ENCODE measurements at places on chromosomes 12 and 14.

DNA sequence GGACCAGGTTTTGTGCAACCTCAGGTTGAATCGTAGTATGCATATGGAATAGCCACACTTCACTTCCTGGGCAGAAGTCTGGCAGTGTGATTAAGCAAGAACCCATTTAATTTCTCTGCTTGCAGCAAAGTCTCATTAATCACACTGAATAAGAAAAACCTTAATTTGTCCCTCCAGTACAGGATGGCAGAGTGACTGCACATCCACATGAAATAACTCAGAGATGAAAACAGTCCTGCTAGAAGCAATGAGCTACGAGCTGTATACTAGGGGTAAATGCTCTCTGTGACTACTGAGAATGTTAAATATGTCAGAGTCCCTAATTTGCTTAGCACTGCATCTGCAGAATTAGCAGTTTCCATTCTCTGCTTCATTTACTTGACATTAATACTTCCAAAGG lies 88.9 kb downstream of the ACSS3 start:
- no peak for DNase-seq

DNA sequence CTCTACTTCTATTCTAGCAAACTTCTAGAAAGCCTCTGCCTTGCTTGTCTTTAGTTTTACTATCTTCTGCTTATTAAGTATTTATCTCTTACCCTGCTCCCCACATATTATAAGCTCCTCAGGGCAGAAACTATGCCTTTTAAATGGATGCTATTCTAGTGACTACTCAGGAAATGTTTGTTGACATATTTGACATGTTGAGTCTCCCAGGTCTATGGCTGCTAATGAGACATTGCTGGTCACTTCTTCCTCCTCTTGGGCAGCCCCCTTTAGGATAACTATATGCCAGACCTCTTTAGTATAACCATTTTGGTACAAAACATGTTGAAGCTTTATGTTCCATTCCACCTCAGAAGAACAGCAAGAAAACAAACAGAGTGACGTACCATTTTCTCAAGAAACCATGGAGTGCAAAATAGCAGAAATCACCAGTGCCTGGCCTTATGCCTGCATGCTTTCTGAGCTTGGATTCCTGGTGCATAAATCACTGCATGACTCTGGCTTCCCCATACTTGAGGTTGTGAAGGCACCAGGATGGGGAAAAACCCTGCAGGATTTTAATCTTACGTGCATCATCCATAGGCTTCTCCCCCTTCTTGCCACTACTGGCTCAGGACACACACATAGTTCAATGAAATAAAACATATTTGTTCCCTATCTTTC lies 202.6 kb downstream of the TMX1 start:
- no peak for DNase-seq

GRCh38 chr12:117142094-117142493 lies 42.9 kb upstream of the TESC start:
- no peak for DNase-seq

DNA sequence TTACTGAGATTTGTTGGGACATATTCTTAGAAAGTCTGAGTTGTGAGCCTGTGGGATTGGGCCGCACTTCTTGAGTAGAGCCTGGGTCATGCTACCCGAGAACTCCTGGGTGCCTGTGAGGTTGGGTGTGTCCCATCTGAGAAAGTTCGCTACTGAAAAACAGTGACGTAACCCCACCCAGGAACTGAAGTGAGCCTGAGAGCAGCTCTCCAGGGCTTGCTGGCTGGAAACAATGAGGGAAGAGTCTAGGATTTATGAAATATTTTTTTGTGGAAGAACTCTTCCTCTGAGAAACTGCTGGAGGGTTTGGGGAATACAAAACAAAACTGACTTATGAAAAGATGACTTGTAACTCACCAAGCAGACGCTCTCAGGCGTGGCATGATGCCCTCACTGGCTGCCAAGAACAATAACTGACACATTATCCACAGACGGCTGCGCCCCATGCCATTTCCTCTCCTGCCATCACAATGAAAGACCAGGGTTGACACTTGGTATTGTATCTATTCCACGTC lies 69.2 kb downstream of the RASSF3 start:
- peak; percentile 34 for DNase-seq

DNA sequence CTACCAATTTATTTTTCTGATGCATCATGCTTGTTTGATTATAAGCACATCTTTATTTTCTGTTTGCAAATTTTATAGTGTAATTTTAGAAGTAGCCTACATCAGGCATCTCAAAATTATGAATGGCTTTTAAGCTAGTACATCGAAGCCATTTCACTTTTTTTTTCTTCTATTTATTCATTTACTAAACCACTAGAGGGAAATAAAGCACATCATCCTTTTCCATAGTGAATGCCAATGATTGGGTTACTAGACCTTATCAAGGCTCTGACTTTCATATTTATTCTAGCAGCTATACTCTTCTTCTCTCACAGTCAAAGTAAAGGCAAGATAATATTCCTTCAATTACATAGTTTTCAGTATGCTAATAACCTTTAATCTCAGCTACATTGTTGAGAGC lies 736.4 kb upstream of the LRFN5 start:
- DNase-seq = no peak

DNA sequence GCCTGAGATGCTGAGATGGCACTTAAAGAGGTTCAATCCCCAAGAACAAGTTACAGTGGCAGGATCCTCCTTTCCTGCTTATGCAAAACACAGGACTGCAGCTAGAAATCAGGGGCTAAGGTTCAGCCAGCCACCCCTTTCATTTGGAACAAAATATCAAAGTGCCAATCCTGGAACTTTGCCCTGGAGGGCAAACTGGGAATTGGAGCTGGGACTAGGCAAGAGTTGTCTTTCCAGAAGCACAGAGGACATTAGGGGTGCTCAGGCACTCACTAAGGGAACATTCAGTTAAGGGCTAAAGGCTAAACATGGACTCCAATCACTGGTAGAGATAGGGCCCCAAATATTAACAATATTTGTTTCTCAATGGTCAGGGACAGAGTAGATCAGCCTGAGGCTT lies 237.2 kb downstream of the EMP1 start:
- DNase-seq = no peak

DNA sequence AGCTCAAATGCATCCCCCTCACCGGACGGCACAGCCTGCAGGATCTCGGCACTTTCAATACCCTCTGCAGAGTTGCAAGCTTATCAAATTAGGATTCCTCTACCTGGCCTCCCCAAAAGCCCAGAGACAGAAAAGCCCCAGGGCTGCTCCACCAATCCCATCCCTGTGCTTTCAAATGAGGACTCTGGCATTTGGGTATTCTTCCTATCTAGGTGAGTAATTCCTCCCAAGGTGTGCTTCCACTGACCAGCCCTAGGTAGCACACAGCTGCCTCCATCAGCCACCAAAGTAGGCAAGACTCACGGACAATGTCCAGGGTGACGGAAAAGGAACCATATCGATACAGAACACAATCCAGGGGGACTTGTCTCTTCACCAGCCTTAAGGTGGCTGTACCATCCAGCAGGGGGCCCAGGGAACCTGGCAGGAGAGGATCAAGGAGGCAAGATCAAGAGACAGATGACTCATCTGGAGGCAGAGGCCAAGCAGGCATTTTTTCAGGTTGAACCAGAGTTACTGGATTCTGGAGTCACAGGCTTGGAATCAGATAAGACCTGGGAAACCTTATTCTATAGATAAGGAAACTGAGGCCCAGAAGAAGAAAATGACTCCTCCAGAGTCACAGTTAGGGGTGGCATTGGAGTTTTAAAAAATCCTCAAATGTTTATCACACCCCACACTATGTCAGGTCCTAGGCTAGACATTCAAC lies 9.9 kb downstream of the PMEL start:
- no peak for DNase-seq

- no peak for DNase-seq
Measured at GRCh38 chr12:48017921-48018617, 13.8 kb upstream of the COL2A1 start.

GRCh38 chr14:79101388-79101787 lies 931.2 kb downstream of the NRXN3 start:
- DNase-seq = no peak

Data from activated T-helper 9 cell treated with anti-CD3 and anti-CD28 coated beads, Interleukin-2, amount 50 U/mL, for 16 hours (primary cell).